CD4-positive, alpha-beta T cell treated with Interferon alpha-2 for 1 hour (primary cell): ENCODE measurements at places on chromosomes 1 and 21.

GRCh38 chr1:208848854-208849253, 604.7 kb upstream of the PLXNA2 start:
- no peak for DNase-seq

GRCh38 chr21:31185663-31186062, 147.4 kb upstream of the KRTAP19-8 start:
- no peak for DNase-seq

GRCh38 chr1:54200519-54200997, 591 bp downstream of the MRPL37 start:
- DNase-seq = no peak

DNA sequence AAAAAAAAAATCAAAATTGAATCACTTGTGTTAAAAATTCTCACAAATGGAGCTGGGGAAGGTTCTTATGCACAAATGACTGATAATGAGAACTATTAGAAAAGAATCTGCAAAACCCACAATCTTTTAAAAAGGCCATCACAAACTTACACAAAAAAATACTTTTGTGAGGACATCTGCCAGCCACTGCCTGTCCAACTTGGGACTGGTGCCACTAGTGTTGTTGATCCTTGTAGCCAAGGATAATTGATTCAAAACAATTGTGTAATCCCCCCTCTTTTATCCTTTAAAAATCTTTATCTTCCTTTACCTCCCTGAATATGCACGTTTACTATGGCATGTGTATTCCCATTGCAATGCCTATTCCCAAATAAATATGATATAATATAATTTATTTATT, 39.2 kb upstream of the THEM4 start:
- DNase-seq = no peak

- no peak for DNase-seq
Measured at GRCh38 chr1:171929121-171929520, 87.8 kb downstream of the DNM3 start.

DNA sequence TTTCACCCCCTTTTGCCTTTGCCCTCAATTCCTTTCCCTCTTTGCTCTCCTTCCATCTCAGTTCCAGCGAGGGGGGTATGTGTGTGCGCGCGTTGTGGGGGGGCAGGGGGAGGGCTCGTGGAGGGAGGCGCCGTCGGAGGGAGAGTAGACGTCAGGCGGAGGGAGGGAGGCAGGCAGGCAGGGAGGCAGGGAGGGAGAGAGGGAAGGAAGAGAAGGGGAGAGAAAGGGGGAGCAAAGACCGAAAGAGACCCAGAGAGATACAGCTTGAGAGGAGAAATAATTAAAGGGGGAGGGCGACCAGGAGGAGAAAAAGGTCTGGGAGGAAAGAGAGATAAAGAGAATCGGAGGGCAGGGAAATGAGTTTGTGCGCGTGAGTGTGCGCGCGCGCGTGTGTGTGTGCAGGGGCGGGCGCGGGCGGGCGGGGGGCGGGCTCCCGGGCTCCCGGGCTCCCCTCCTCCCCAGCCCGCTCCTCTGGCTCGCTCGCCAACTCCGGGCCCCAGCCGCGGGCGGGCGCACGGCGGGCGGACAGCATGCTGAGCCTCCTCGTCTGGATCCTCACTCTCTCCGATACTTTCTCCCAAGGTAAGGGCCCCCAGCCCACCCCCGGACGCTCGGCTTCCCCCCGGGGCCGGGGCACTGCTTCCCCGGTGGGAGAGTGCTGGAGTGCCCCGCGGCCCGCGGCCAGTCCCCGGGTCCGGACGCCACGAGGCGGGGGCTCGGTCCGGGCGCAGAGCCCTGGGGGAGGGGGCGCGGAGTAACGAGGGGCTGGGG, at the start of gene KIRREL1:
KIRREL1 (plus strand) TSS at position 499 of the 771 bp plus-strand sequence; CDS start at position 531, 32 bp downstream.
- DNase-seq = no peak

GRCh38 chr1:58782178-58783089, 1.4 kb downstream of the JUN start:
- peak; percentile 65 for DNase-seq

DNA sequence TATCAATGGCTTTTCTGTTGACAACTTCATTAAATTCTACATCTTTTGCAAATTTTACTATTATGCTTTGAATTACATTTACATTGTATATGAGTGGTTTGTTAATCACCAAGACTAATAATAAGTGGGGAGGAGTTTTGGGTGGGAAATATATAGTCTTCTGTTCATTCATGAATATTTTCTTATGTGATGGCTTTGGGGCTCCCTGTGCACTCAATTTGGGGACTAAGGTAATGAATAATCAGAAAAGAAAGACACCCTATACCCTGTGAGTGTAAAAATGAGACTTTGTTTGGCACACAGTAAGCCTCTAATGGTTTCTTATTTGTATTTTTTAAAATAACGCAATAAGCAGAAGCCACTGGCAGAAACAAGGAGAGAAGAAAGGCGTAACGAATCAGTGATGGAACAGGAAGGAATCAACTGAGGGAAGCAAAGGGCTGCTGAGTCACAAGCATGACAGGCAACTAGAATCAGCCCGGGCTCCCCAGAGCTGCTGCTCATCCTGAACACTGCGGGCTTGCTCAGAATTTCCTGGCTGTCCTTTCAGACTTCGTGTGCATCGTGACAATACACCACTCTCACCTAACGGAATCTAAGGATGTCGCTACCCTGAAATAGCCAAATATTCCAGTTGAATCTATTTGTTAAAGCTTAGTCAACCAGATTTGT, 20.8 kb upstream of the RGS2 start:
- no peak for DNase-seq

GRCh38 chr1:34369701-34370455, 193.2 kb downstream of the C1orf94 start:
- DNase-seq = no peak

DNA sequence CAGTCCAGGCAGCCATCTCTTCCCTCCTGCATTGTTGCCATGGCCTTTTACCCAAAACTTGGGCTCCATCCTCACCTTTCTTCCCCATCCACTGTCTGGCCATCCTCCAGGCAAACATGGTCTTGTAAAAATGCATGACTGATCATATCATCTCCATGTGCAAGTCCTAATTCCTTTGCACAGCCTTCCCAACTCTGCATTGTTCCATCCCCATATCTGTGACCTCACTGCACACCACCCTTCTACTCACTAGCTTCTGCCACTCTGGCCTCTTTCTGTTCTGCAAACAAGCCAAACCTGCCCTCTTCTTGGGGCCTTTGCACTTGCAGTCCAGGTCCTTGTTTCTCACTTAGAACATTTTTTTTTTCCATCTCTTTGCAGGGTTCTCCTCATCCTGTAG, 230.1 kb upstream of the GJB5 start:
- no peak for DNase-seq

DNA sequence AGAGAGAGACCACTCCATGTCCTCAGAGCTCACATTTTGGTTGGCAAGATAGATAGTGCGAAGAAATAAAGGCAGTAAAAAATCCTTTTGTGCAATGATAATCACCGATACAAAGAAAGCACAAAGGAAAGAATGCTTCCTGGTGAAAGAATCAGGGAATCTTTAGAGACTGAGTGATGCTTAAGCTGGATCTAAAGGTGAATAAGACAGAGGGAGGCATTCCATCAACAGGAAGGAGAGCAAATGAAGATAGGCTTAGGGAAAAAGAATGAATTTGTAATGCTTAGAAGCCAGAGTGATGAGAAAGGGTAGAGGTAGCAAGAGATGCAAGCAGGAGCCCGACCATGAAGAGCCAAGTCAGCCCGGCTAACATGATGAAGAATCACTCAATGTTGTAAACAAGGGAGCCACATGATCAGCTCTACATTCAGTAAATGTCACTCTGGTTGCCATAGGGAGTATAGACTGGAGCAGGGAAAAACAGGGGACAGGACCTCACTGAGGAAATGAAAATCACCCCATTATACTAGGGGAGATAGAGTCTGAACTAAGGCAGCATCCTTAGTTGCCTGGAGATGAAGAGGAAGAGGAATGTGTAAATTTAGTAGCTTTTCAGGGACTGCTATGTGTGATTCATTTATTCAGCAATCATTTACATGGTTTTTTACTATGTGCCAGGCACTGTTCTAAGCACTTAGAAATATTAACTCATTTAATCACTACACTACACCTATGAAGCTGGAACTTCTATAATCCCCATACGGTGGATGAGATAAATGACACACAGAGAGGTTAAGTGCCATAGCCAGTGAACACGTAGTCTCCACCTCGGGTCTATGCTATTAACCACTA, 402.6 kb upstream of the NFIA start:
- no peak for DNase-seq

GRCh38 chr1:31234123-31234708, 5.5 kb downstream of the NKAIN1 start:
- no peak for DNase-seq

DNA sequence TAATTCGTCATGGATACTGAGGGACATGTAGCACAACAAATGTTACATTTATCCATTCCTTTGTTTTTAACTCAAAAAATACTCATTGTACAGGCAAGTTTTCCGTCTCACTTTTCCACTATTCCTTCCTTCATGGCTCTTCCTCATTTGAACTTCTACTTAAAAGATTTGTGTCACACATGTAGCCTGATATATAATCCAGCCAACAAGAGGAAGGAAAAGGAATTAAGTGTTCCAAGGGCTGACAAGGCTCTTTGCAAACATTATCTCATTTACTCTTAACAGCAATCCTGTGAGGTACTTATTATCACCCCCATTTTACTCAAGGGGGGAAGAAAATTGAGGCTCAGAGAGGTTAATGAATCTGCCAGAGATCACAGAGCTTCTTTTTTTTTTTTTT, 22.9 kb downstream of the CD244 start:
- no peak for DNase-seq

GRCh38 chr1:34049994-34050393, 115.0 kb downstream of the CSMD2 start:
- no peak for DNase-seq

GRCh38 chr1:75273110-75273509, 138.9 kb downstream of the LHX8 start:
- DNase-seq = no peak

DNA sequence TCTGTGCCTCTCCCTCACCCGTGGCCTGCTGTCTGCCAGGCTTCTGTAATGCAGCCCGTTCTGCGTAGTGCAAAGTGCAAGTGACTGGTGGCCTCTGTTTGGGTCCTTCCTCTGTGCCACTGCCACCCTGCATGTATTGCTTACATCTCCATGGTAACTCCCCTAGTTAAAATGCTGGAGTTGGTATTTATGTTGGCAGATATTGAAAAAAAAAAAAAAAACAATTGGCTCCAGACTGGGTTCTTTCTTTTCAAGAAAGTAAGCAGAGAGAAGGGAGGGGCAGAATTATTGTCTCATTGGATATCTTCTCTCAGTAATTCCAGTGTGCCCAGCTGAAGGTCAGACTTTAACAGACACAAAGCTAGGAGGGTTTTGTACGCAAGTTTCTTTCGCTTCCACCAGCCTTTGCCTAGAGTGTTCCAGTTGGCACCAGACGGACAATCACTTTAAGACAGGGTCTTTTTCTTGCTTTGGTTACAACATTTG, 242.3 kb downstream of the PBX1 start:
- no peak for DNase-seq

DNA sequence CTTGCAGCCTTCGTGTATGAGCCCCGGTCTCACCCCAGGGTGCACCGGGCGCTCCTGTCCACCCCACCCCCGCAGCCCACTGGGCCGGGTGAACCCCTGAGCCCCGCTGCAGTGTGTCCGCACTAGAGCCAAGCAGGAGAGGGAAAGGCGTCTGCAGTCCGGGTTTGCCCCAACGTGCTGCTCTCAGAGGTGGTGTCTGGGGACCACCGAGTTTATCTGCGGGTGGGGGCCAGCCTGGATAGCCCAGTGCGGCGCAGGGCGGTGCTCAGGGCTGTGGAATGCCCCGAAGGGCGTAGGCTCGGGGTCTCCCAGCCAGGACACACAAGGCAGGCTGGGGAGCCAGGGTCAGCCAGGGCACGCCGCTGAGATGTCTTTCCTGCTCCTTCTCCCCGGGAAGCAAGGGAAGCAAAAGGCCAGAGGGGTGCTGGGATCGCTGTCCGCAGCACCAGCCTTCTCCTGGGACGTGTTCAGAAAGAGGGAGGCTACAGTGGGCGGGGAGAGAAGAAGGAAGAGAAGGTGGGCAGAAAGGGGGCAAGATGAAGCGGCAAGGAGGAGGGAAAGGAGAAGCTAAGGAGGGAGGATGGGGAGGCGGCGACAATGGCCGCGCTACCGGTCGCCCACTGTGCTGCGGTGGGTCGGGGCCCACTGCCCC, 56.6 kb downstream of the MAB21L3 start:
- DNase-seq = no peak

GRCh38 chr1:10057343-10057742, 24.6 kb downstream of the UBE4B start:
- no peak for DNase-seq

DNA sequence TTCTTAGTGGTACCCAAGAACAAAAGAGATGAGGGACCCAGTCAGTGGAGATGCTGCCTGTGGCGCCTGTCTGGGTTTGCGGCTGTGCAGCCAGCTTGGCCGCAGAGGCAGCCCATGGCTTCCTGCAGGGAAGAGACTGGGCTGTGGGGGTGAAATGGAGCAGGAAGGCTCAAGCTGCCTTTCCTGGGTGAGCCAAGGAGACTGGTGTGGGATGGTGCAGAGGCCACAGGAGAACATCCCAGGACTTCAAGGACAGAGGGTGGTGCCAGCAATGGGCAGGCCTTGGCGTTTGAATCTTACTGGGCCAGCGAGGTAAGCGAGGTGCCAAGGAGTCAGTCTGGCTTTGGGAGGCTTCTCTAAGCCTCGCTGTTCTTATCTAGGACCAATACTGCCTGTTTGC, 26.4 kb downstream of the KCNA10 start:
- no peak for DNase-seq
